ENCODE measurements at places on chromosomes 12 and 14. TPM values are rescaled to one million over a fixed set of nuclear protein-coding genes. Genes with fewer than 3 reads are reported as not detected.

CELA1 gene
- not detected for total RNA-seq

OR6C2 gene
- total RNA-seq, result not detected

VRTN gene
- total RNA-seq, result not detected

NYNRIN gene
- 8.6 TPM for total RNA-seq

CD4 gene
- not detected for total RNA-seq

DNA sequence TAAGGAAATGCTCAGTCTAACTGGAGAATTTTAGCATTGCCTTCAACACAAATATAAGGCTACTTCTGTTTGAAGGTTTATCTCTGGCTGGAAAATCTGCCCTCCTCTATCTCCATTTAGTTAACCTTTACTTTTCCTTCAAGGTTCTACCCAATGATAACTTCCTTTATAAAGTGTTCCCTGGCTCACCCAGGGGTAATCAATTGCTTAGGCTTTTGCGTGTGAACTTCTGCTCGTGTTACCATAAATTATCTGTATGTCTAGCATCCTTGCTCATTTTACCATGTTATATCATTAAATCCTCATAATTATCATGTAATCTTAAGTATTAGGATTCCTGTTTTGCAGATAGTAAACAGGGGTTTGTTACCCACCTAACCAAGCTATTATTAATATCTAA is 114.3 kb upstream of the FGD4 start:
- H3K36me3 ChIP-seq, result no peaks in the 10 kb centered on the region
- H3K4me1 ChIP-seq, result peaks cover 17% of the 10 kb centered on the region
- H3K27me3 ChIP-seq, result no peaks in the 10 kb centered on the region

GRCh38 chr12:65972149-65972548 is 147.9 kb downstream of the HMGA2 start:
- H3K27ac ChIP-seq, result no peak overlapping the region
- no peaks in the 10 kb centered on the region for H3K36me3 ChIP-seq
- no peak overlapping the region for H3K4me3 ChIP-seq
- H3K4me1 ChIP-seq, result peaks cover 4% of the 10 kb centered on the region

- H3K27ac ChIP-seq, result no peak overlapping the region
- DNase-seq, result no peak
- H3K4me1 ChIP-seq, result no peaks in the 10 kb centered on the region
- no peaks in the 10 kb centered on the region for H3K27me3 ChIP-seq
- no peaks in the 10 kb centered on the region for H3K36me3 ChIP-seq
Measured at GRCh38 chr14:92675421-92675820, 73.0 kb downstream of the LGMN start.

DNA sequence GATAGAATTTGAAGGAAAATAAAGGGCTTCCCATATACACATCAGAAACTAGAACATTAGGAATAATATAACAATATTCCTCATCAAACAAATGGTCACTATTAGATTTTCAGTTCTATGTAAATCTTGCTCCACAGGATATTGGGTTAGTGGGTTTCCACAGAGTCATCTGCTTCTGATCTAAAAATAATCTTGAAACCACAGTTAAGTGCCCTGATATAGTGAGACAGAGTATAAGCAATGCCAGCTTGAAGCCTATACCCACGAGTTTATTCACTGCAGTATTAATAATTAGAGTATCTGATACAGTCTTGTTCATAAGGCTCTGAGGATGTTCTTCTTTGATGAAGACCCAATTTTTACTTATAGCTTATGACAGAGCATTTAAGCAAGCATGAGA is 74.5 kb upstream of the ATF7IP start:
- no peaks in the 10 kb centered on the region for H3K27me3 ChIP-seq
- no peaks in the 10 kb centered on the region for H3K4me1 ChIP-seq
- no peak overlapping the region for H3K4me3 ChIP-seq
- H3K36me3 ChIP-seq, result no peaks in the 10 kb centered on the region

- DNase-seq, result no peak
- peaks cover 15% of the 10 kb centered on the region for H3K4me1 ChIP-seq
- no peaks in the 10 kb centered on the region for H3K36me3 ChIP-seq
- no peak overlapping the region for H3K4me3 ChIP-seq
- no peak overlapping the region for H3K27ac ChIP-seq
- peaks cover 4% of the 10 kb centered on the region for H3K27me3 ChIP-seq
Measured at GRCh38 chr12:67826946-67827720, 162.1 kb upstream of the IFNG-AS1 start.

- peaks cover 24% of the 10 kb centered on the region for H3K4me1 ChIP-seq
- no peak for DNase-seq
- H3K4me3 ChIP-seq, result no peak overlapping the region
- no peak overlapping the region for H3K27ac ChIP-seq
Measured at GRCh38 chr14:77318006-77318553, 2.6 kb downstream of the POMT2 start.

SDR9C7 gene
- not detected for total RNA-seq

DNA sequence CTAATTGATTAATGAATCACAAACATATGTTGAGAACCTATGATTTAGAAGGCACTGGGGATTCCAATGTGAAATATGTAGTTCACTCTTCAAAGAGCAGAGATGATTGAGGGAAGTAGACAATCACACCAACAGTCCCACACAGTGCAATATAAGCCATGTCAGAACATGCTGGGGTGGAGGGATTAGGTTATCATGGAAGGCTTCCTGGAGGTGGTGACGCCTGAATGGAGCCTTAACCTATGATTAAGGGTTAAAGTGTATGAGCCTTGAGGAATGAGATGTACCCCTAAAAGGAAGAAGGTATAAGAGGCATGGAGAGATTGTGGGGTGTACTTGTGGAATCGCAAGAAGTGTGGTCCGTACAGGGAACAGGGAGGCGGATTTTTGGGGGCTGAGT is 31.3 kb downstream of the ERH start:
- no peak overlapping the region for H3K27ac ChIP-seq
- H3K27me3 ChIP-seq, result no peaks in the 10 kb centered on the region
- no peaks in the 10 kb centered on the region for H3K4me1 ChIP-seq
- DNase-seq, result no peak
- no peak overlapping the region for H3K4me3 ChIP-seq

CLEC7A gene
- 0.28 TPM for total RNA-seq
